ENCODE measurements at places on chromosomes 7 and 10.

DNA sequence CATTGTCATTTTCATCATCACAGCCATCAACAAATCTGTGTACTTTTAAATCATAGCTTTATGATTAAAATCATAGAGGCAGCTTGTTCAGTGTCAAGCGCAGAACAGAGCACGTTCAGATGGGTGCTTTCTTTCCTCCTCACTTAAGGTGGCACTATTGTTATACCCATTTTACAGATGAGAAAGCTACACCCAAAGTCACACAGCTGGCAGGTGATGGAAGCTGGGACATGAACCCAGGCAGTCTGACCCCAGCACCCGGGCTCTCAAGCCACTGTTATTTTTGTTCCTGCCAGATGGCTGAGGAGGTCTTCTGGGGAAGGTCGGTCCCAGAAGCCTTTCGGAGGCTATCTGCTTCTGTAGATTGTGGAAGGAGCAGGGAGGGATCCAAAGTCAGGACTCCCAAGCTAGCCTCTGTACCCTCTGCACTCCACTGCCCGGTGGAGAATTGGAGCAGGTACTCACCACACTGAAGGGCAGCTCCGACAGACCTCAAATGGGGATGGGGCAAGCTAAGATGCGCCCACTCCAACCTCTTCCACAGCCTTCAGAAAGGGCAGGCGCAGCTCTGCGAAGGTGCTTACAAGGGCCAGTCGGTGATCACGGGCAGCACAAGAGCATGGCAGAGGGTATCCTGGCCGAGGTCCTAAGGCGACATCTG lies 610 bp downstream of the AVPI1 start:
- no peak for DNase-seq

- peak; percentile 26 for DNase-seq
These were observed 613 bp downstream of the MAPK8 start for GRCh38 chr10:48306870-48307710.

GRCh38 chr7:115068220-115068619 lies 146.3 kb downstream of the MDFIC start:
- no peak for DNase-seq

GRCh38 chr10:79433324-79434222 lies 11.9 kb downstream of the ZCCHC24 start:
- DNase-seq = no peak

DNA sequence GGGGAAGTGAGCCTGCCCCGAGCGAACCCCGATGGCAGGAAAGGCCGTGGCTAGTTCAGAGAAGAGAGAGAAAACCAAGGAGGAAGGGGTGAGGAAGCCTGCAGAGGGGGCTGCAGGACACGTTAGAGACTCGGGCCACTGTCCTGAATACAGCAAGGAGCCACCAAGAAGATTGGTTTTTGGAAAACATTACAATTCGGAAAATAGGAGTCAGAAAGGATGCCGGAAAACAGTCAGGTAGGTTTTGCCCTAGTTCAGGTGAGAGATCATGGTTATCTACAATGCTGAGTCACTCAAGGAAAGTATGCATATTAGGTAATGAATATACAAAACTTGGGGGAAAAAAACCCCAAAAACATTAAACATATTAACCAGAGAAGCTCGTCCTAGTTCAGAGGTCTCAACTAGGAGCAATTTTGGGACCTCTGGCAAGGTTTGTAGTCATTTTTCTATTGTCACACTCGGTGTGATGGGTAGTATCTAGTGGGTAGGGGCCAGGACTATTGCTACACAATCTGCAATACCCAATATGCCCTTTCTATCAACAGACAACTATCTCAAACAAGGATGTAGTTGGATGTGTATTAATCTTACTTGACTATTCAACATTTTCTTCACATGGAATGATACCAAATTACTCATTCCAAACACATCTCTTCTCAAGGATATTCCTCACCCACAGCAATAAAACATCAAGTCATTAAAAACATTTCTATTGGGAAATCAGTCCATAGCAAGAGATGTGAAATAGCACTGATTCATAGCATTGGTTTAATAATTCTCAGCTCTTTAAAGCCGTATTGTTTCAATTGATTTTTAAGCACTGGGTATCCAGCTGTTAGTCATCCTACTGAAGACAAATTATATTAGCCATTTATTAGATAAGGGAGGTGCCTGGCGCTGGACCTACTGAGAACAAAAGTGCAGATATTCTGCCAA lies 74.4 kb upstream of the RSU1 start:
- peak; percentile 66 for DNase-seq

GRCh38 chr7:34622182-34622581 lies 35.8 kb upstream of the NPSR1 start:
- no peak for DNase-seq

GRCh38 chr10:70758757-70759514 lies 26.2 kb downstream of the TBATA start:
- peak; percentile 45 for DNase-seq
